ENCODE measurements at places on chromosomes 7 and 10.
A peak's percentile ranks its signal among the peaks of the same experiment; 100 is the strongest.

DNA sequence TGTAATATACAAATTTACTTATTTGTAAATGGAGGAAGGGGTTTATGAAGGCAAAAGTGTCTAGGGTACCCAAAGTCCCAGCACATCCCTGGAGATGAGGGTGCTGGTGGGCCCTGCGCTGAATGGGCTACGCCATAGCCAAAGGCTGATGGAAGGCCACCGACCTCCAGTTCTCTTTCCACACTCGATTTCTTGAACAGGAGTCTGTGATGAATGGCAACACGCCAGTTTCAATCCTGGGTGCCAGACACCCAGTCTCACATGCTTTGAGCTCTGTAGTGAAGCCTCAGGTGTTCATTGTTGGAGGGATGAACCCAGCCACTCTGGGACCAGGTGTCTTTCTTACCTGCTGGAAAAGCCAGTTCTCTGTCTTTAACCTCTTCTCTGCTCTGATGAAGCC, 752 bp downstream of the LRMDA start:
- DNase-seq: no peak

DNA sequence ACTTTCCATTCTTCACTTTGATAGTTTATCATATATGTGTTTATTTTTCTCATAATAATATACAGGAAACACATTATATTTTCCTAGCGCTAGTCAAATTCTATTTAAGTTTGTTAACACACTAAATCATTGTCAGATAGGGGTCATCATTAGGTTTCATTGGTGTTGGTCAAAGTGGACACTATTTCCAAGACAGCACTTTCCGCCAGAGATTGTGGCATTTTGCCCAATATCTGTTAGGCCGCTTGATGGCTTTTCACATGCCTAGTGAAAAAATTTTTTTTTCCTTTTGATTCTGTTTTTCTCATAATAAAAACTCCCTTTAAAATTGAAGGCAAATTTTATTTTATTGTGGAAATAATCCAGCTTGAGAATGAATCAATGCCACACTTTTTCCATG, 495.4 kb upstream of the AKR1E2 start:
- no peak for DNase-seq

GRCh38 chr10:125001313-125002046, 59.6 kb downstream of the ZRANB1 start:
- no peak for DNase-seq

DNA sequence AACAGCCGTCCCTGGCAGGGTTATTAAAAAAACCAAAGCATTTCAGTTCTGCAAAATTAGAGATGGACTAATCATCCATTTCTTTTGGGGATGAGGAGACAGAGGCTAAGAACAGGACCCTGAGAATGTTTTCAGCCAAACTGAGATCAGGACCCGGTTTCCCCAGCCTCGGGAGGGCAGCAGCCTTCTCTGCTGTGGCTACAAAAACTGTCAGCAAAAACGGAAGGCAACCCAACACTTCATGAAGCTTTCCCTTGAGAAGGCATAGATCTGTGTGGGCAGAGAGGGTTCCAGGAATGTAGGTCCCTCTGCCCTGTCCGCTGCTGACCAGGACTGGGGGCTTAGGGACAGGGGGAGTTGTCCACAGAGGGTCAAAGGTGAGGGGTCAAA, 313.5 kb downstream of the TCERG1L start:
- DNase-seq: no peak

- DNase-seq: no peak
Measured at GRCh38 chr7:77525231-77525630, 11.9 kb upstream of the PTPN12 start.

DNA sequence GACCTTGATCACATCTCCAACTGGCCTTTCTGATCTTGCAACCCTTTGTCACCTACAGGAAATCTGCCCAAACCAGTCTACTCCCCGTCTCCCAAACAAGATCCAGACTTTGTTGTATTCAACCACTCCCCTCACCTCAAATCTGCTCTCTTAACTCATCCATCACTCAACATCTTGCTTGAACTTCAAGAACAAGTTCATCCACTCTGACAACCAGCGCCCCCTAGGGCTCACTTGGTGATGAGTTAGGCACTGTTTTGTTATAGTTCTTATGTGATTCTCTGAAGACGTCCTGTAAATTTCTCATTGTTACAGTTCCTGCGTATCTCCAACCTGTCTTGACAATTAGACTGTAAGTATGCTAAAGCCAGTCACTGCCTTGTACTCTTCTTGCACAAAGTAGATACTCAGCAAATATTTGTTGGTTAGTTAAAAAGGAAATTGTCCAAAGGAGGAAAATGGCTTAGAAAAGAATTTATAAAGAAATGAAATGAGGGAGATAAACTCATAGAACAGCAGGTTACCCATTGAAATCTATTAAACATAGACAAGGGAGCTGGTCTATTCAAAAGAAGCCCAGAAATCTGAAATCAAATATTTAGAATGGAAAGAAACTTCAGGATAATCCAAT, 5.3 kb downstream of the FRMD4A start:
- no peak for DNase-seq

DNA sequence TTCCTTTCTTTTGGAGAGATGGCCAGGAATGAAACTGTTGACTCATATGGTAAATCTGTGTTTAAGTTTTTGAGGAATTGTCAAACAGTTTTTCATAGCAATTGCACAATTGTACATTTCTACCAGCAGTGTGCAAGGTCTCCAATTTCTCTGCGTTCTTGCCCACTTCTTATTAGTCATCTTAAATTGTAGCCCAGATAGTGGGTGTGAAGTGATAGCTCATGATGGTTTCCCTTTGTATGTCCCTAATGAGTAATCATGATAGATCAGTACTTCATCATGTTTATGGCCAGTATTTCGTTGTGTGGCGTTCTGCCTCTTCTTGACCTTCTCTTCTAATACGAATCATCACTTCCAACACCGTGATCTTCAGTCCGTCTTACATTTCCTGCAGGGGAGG, 136.3 kb downstream of the DOCK1 start:
- DNase-seq: peak; percentile 86

DNA sequence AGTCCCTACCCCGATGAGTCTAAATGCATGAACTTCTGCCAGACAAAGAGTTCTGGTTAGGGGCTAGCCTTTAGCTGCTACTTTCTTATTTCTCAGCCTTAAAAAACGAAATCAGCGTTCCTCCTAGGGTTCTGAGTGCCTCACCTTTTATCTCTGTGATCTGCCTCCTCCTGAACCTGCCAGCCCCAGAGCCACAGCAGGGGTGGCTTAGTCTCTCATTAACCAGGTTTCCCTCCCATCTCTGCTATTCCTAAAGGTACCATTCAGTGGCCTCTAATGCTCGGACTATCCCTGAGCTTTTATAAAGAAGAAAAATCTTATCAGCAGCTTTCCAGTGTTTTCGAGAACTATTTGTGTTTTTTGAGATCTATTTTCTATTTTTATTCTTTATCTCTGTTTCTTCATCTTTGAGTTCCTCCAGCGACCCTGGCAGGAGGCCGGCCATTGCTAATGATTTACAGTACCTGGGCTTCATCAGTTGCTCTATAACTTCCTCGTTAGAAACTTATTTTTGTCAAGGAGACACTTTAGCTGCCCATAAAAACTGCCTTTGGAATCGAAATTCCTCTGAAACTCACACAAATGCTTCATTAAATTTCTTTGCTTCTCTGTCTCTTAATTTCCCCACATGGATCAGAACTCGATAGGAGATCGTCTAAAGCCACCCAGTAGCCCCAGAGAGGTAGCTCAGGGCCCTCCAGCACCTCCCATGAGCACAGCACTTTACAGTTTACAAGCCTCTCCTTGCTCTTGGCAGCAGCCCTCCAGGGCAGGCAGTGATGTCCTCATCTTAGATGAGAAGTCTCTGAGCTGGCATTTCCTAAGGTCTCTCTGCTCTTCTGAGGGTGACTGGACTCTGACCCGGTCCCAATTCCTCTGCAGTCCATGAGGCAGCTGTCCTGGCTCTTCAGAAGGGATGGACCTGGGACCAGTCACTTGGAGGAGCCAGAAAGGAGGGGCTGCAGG, 149.1 kb downstream of the EBF3 start:
- no peak for DNase-seq

DNA sequence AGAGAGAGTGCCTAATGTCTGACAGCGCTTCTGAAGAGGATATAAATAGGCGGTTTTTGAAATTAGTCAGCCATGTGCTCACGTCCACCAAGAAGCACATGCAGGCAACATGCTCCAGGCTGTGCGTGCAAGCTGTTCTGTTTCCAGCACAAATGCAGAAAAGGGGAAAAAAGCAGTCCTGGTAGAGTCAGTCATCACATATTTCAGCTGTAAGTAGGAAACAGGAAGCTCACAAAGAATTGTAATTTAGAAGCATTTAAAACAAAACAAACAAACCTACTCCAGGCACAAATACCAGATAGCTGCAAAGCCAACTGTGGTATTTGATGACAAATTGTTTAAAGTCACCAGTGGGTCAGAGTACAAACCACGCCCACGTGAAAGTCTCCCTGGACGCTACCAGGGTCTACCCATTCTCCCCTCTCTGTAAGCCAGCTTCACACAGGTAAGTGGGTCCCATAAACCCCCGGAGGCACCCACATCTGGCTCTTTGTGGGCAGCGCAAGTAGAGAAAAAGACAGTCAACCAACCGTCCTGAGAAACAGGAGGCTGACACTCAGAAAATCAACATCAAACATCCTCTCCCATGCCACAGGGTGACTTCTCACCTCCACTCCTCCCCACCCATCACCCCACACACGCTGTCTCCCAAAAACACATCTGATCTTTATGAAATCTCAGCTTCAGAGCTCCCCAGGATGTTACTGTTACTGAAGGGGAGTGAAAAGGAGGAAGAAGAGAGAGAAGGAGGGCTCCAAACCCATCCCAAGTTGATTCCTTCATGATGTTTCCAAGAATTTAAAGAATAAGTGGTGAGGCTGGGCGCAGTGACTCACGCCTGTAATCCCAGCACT, 186.4 kb downstream of the FAM107B start:
- DNase-seq: peak; percentile 91

DNA sequence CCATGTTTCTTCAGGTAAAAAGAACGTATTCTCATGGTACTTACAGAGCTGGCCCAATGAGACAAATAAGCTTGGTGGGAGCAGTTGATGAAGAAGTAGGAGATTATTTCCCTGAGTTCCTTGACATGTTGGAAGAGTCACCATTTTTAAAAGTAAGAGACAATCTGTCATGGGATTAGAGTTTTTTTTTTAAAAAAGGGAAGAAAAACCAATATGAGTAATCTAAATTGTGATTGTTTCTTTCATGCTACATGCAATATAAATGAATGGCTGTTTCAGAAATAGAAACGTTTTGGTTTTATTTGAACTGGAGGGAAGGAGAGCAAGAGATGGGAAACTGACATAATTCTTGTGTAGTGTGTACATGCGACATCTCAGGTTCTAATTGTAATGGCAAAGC, 32.8 kb downstream of the TMEM60 start:
- no peak for DNase-seq

DNA sequence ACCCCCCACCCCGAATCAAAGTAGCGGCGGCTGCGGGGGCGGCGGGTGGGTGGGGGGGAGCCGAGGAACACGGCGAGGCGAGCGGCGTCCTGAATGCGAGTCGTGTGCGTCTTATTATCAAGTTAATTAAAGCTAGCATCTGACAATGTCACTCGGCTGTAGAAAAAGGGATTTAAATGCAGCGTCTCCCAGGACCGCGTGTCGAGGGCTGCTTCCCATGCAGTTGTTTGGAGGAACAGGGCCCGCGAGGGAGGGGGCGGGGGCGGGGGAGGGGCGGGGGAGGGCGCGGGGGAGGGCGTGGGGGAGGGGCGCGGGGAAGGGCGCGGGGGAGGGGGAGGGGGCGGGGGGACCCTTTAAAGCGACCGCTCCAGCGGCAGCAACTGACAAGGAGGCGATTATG, 2.7 kb upstream of the UNCX start:
- no peak for DNase-seq

GRCh38 chr7:36777062-36777461, 52.8 kb upstream of the AOAH start:
- no peak for DNase-seq

DNA sequence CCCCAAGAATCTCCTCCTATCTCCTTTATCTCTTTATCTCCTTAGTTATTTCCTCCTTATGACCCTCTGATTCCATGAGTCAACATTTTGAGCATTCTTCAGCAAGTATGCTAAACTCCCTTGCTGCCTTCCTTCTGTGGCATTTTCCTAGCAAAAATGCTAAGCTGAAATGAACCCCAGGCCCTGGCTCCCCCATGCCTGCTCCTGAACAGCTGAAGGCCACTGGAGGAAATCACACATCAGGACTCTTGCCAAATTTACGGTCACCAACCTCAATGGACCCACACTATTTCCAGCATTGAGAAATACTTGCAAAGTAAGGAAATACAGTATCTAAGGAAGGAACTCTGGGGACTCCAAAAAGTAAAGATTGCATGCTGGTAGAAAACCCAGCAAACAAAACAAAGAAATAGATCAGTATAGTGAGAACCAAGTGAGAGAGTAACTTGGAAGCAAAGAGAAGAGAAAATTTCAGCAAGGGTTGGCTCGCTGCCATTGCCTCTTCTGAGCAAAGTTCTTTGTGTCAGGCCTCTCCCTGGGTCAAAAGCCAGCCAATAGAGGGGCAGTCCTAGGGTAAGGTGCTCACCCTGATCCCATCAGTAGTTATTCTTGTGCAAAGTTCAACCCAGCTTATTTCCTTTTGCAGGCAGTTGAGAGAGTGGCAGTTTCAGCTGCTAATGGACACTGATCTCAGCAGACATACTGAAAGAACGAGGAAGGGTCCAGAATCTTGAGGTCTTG, 5.1 kb upstream of the PLEKHS1 start:
- peak; percentile 66 for DNase-seq

- no peak for DNase-seq
Measured at GRCh38 chr7:33109758-33110238, 594 bp upstream of the RP9 start.

GRCh38 chr7:100477871-100478267, 1.1 kb downstream of the TSC22D4 start:
- no peak for DNase-seq

All from AG08395 (cell line).